Glomerular endothelial cell (primary cell): ENCODE measurements at places on chromosomes 3 and 15.

DNA sequence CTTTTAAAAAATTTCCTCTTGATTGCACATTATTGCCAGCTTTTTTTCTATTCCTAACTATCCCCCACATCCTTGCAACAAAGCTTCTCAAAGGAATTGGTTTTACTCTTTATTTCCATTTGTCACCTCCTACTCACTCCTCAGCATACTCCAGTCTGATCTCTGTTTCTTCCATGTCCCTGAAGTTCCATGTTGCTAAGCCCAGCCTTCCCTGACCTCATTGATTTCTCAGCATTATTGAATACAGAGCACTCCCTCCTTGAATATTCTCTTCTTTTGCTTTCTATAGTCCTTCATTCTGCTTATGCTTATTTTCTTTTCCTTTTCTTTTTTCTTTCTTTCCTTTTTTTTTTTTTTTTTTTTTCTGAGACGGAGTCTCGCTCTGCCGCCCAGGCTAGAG lies 10.7 kb downstream of the ARID3B start:
- DNase-seq: no peak

GRCh38 chr3:171306631-171307030 lies 153.6 kb downstream of the TNIK start:
- peak; percentile 61 for DNase-seq

- DNase-seq: no peak
These were observed 10.1 kb upstream of the SERPINI2 start for GRCh38 chr3:167483708-167484475.

DNA sequence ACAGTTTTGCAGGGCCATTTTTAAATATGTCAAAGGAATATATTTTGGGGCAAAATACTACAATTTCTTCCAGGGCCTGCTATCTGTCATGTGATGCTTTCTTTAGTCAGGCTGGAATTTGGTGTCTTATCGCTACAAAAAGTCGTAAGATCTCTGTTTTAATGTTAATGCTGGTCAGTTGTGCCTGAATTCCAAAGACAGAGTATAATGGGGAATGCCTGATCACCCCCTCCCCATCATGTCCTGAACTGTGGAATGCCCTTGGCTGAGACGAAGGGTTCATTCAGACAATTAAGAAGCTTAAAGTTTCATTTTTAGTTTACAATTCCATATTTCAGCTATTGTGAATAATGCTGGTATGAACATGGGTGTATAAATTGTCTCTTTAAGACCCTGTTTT lies 203.0 kb downstream of the TBC1D5 start:
- DNase-seq: no peak

DNA sequence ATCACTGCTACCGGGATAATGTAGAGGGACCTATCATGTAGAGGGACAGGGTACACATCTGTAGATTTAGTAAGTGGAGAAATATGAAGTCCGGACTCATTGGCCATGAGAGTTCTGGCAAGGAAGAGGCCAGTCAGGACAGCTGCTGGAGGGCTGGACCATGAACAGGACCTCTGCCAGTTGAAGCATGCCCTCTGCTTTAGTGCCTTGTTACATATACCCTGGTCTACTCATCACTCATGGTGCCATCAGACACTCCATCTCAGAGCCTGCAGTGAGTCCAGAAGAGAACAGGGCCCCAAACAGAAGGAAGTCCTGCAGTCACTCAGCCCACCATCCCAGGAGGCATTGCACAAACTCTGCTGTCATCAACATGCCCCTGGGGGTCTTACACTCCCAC lies 54.7 kb upstream of the CA12 start:
- DNase-seq: no peak

DNA sequence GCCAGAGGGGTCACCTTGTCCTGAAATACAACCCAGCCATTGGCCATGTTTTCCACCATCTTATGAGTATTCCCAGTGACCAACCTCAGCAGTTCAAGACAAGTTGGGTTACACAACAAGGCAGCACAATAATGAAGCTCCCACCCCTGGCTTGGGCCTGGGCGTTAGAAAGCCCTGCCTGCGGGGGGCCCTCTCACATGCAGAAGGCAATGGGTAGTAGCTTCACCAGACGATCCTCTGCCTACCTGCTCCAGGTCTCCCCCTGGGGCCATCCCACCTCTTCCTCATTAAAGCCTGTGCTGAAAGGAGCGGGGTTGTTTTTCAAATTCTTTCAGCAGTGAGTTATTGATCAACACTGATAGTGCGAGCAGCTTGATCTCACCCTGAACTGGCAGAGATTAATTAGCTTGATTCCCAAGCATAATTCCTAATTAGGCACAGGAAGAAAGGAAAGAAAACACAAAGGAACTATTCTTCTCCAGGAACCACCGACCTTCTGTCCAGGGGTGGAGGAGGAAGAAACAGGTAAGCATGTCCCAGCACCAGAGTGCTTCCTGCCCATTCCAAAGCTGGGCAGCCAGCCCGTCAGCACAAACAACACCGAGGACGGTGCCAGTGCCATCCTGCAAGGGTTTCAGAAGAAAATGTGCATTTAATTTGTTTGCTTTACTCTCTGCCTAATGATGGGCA lies 79.7 kb upstream of the CGNL1 start:
- no peak for DNase-seq

GRCh38 chr3:54071601-54072000 lies 50.8 kb upstream of the CACNA2D3 start:
- DNase-seq: no peak

DNA sequence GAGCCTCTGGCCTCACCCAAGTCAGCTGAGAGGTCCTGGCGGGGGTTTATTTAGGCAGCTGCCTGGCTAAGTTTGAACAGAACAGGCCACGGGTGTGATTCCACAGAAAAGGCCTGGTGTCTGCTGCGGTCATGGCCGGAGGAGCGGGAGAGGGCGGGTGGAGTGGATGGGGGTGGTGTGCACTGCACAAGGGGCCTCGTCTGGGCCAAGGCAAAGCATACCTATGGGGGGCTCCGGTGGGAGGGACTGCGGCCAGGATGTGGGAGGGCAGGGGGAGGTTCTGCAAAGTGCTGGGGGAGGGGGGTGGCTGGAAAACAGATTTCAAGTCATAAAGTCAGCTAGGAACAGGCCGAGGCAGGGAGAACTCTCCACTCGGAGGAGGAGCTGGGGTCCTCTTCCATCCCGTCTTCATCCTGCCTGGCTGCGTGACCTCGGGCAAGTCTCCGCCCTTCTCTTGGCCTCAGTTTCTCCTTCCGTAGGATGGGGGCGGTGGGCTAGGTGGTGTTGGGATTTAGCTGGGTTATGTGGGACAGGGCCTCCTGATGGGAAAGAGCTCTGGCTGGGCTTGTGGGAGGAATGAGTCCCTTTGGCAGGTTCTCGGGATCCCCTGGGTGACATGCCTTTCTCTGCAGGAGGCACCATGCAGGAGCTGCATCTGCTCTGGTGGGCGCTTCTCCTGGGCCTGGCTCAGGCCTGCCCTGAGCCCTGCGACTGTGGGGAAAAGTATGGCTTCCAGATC lies 878 bp downstream of the ISLR start:
- DNase-seq: no peak

- DNase-seq: no peak
These were observed 572.6 kb downstream of the FOXP1 start for GRCh38 chr3:71010726-71011455.

DNA sequence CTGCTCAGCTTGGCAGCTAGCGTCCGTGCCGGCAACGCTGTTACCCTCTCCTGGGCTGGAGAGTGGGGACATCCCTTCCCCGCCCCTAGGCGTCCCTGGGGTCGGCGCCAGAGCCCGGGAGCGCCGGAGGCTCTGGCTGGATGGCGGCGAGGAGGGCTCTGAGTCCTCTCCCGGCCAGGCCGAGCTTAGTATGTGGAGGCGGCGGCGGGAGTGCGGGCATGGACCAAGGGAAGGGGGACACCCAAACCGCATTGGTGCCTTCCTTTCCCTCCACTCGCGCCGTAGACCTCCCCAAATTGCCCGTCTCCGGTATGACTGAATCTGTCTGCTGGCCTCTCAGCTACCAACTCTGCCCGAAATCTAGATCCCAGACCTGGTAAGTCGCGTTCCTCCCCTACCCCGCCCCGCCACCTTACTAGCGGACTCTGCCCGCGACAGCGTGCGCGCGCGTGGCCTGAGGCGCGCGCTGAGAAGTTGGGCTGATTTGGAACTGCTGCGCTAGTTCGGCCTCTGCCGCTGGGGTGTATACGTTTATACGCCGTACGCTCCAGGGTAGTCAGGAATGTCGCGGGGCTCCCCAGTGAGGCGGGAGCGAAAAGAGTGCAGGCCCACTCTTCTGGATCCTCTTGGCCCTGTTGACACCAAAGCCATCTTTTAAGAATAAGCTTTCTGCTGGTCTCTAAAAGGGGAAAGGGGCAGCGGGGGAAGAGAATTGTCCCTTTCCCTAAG lies 12.2 kb downstream of the ZIC1 start:
- DNase-seq: no peak

- no peak for DNase-seq
These were observed 45.3 kb downstream of the ROPN1B start for GRCh38 chr3:126014252-126014651.

GRCh38 chr3:23442598-23443383 lies 239.7 kb downstream of the UBE2E2 start:
- no peak for DNase-seq

- DNase-seq: no peak
These were observed 9.7 kb downstream of the NCBP2 start for GRCh38 chr3:196932600-196932999.

- DNase-seq: no peak
These were observed 419.9 kb upstream of the RARB start for GRCh38 chr3:25007974-25008658.

DNA sequence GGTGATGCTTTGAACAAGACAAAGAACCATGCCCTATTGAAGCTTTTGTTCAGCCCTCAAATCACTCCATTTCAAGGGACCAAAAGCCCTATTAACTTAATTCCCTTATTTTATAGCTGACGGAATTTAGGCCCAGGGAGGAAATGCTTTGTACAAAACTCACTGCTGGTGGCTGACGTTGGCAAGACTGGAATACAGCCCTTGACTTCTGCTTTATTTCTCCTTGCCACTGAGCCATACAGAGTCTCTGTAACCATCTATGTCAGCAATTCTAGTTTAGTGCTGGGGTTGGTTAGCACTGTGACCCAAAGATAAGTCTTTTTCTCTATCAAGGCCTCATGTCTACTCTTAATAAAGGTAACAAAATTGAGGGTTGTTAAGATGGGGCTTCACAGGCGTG lies 316.1 kb upstream of the TPRG1 start:
- no peak for DNase-seq

- no peak for DNase-seq
These were observed 36.2 kb downstream of the GXYLT2 start for GRCh38 chr3:72924055-72924454.

GRCh38 chr3:67819447-67819846 lies 165.0 kb upstream of the SUCLG2 start:
- no peak for DNase-seq

DNA sequence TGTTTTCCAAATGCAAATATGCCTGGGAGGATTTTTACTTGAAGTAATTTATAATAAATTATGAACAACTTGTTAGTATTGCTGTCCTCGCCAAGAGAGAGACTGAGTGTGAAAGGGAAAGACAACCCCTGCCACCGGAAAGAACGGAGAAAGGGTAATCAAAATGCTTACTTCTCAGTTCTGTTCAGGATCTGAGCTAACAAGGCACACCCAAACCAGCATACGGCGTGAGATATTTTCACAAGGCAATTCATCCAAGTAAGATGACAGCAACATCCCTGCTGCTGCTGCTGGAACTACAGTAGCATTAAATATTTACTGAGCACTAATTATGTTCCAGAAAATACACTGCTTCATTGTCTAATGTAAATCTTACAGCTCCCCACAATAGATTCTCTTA lies 96.1 kb downstream of the KBTBD8 start:
- no peak for DNase-seq

DNA sequence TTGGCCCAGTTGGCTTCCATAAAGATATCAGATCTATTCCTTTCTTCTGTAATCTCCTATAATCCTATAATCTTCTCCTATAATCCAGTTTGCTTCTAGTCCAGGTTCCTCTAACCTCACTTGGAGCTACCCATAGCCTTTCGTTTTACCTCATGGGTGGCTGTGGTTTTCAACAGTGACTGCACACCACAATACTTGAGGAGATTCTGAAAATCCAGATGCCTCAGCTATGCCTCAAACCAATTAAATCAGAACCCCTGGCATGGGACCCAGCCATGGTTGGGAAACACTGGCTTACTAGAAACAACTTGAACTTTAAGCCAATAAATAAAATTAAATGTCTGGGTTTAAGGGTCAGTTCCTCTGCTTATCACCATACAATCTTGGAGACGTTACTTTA lies 86.1 kb upstream of the NTRK3 start:
- DNase-seq: no peak

- DNase-seq: no peak
These were observed 29.3 kb upstream of the POLR2M start for GRCh38 chr15:57677204-57677603.

GRCh38 chr3:13497386-13497785 lies 17.3 kb downstream of the HDAC11 start:
- DNase-seq: no peak

DNA sequence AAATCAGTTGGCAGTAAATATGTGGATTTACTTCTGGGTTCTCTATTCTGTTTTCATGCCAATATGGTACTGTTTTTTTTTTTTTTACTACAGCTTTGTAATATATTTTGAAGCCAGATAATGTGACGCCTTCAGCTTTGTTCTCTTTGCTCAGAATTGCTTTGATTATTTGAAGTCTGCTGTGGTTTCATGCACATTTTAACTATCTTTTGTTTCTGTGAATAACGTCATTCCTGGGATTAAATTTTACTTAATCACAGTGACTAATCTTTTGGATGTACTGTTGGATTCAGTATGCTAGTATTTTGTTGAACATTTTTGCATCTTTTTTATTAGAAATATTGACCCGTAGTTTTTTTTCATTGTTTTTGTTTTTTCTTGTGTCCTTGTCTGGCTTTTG lies 576.5 kb downstream of the ZNF385D start:
- DNase-seq: no peak

GRCh38 chr3:54861248-54862067 lies 66.4 kb downstream of the LRTM1 start:
- no peak for DNase-seq

DNA sequence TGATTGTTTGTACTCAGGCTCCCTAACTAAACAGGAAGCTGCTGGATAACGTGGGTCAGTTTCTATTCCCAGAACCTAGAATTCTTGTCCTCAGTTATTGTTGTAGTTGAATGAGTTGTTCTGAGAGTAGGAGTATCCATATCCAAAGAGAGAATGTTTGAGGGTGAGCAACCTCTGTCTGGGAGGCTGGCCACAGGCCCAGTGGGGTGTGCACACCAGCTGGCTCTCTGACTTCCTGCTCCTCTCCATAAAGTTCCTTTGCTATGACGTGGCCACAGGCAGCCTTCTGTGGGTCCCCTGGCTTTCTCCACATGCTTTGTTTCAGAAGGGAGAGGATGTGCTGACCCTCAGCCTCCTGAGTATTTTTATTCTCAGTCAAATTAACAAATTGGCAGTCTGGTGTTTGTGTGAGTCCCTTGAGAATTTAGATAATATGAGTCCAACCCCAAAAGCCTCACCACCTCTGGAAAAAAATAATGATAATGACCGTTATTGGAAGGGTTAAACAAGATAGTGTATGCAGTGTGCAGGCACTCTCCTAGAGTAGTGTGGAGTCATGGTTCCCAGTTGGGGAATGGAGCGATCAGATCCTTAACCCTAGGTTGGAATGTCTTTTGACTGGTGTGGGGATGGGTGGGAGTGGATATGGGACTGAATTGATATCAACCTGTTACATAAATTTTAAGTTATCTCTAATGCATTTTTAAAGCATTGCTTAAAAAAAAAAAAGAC lies 47.6 kb upstream of the MED12L start:
- DNase-seq: peak; percentile 23
